ENCODE measurements at places on chromosomes 4 and X.

DNA sequence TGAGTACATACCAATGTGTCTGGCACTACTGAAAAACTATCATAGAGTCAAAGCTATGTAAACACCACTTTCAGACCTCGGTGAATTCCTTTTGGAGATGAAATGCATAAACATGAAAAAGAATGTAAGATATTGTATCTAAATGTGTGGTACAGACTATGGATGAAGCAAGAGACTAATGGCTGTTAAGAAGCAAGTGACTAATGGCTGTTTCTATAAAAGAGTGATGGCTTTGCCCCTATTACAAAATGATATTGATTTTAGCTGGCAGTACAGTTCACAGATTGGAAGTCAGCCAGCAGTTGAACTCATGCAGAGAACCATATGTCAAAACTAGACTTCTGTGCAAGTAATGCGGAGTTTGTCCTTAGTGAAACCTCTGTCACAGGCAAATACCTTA, 359.3 kb downstream of the GRXCR1 start:
- no peak for DNase-seq

GRCh38 chr4:64497491-64497890, 88.2 kb upstream of the TECRL start:
- no peak for DNase-seq

DNA sequence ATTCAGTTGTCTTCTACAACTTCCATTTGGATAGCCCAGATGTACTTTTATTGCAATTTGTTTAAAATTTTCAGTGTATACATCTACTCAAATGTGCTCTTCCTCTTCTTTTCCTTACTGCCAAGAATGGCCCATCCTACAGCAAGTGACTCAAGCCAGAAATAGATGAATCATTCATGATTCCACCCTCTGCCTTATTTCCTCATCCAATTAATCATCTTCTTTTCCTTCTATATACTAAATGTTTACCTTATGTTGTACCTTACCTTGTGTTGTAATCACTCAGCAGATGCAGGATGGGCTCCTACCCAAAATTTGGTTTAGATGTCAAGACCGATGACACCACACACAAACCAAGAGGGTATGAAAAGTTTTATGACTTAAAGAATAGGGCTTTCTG, 437.8 kb downstream of the GRXCR1 start:
- DNase-seq = no peak

DNA sequence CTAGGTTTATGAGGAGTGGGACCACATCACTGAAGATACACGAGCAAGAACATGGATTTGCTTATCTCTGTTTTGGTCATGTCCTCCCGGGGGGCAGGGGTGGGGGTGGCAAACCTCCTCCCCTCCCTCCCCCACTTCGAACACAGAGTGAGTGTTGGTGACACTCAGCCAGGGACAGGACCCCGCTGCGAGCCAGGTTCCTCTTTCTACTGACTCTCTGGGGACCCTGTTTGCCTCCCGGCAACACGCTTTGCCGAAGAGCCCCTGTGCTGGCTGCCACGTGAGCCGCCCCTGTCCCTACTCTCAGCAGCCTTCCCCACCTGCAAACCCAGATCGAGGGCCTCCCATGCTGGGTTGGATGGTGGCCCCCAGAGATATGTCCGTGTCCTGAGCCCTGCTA, 34.7 kb downstream of the P2RY8 start:
- DNase-seq = no peak

DNA sequence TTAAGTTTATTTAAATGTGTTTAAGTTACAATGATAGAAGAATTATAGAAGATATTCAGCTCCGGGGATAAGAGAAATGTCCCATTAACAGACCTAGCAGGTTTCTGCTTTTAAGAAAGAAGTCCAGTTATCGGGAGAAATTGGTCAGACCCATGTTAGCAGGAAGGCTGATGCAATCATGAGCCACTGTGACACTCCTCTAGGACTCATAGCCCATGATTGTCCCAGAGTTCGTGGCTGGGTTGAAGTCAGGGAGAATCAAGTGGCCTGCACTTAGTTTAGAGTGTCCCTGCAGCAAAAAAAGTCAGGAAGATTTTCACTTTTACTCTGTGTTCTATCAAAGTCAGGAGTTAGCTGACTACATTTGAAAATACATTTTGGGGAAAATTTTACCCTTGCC, 72.0 kb downstream of the TMEM144 start:
- DNase-seq = no peak

Data from CD4-positive, alpha-beta T cell treated with Interleukin-12 subunit alpha and Interleukin-12 subunit beta, for 1 hour (primary cell).